ENCODE measurements at places on chromosomes 12 and 14.

- DNase-seq: no peak
These were observed 1.1 kb upstream of the HOXC8 start for GRCh38 chr12:54007538-54008259.

DNA sequence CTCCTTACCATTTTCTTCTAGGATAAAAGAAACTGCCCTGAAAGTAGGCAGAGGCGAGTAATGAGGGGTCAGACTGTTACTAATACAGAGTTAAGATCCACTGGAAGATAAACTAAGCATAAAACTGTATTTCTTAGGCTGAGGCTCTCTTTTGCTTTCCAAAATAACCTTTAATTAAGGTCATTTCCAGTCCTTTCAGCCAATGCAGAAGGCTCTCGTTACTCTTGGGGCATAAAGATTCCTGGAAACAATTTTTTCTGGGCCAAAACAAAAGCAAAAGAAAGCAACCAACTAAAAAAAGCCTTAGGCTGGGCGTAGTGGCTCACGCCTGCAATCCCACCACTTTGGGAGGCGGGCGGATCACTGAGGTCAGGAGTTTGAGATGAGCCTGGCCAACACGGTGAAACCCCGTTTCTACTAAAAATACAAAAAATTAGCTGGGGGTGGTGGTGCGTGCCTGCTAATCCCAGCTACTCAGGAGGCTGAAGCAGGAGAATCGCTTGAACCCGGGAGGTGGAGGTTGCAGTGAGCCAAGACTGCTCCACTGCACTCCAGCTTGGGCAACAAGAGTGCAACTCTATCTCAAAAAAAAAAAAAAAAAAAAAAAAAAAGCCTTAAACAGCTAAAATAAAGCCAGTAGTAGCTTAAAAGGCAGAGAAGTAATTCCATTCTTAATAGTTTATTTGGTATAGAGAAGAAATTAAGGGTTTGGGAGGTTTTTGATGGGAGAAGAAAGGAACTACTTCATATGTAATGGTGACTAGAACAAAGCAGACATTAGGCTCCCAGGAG, 68.9 kb upstream of the STAC3 start:
- no peak for DNase-seq

- DNase-seq: peak; percentile 20
These were observed 32.6 kb upstream of the CD9 start for GRCh38 chr12:6167327-6168280.

DNA sequence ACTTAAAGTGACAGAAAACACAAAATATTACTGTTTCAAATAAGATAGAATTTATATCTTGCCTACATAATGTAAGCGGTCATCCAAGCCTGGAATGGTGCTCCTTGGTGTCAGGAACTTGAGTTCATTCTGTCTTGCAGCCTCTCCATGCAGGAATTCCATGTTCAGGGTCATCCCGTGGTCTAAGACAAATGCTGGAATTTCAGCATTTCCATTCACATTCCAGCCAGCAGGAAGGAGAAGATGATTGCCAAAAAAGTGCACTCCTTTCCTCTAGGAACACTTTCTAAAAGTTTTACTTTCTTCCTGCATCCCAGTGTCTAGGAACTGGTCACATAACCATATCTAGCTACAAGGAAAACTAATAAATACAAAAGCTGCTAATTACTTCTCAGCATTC, 106.3 kb downstream of the PTPRO start:
- DNase-seq: no peak

GRCh38 chr12:70106347-70106746, 136.9 kb upstream of the CNOT2 start:
- no peak for DNase-seq

DNA sequence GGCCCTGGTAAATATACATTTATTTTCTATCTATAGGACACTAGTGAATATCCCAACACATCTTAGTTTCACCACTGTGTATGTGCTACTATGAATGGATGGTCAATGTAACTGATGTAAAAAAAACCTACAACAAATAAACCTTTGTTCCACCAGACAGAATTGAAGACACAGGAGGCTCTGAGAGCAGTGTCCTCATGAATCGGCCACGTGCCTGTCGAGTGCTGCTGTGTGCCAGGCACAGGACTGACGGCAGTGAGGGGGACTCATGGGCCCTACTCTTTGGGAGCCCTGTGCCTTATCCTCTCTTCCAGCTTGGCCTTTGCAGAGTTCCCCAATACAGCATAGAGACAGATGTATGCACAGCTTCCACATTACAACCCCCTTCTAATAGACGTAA, 18.2 kb downstream of the CINP start:
- no peak for DNase-seq

Data from stimulated activated CD8-positive, alpha-beta memory T cell treated with anti-CD3 and anti-CD28 coated beads, Interleukin-4, amount 100 ng/mL, for 1 hour (primary cell).